ENCODE measurements at places on chromosomes 6 and 20.

DNA sequence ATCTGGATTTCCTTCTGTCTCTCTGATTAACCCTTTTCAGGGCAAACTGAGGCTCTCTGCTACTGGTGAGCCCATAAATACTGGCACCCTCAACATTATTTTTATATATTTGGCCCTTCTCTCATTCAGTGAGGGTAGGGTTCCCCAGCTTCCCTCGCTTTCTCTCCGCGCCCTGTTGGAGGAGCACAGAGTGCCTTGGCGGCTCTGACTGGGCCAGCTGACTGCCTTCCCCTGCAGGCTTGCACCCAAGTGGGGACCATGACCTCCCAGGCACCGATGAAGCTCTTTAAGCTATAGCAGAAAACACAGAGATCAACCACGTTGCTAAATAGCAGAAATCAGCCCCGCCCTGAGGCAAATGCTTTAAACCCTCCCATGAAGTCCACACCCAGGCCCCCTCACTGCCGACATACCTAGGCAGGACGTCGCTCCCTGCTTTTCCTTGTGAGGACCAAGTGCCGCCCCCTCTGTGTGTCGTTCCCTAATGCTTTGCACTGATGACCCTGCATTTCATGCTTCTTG lies 105.0 kb downstream of the HUS1B start:
- DNase-seq = no peak
- no peaks in the 10 kb centered on the region for H3K4me1 ChIP-seq
- no peaks in the 10 kb centered on the region for H3K27me3 ChIP-seq
- H3K27ac ChIP-seq = no peak overlapping the region

DNA sequence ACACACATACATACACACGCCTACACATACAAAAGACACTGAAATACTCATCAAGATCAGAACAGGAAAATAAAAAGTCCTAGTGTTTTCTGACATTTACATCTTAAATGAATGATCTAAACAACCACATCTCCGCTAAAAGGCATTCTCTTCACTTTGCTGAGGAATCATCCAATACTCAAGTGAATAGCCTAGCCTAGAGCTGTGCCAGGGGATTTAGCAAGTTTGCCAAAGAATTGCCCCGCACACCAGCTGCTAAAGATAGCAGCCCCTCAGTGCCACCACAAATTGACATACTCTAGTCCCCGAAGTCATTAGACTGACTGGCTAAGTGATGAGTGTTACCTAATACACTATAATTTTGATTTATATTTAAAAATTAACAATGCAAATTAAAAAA lies 246.8 kb upstream of the POU3F2 start:
- H3K27ac ChIP-seq = no peak overlapping the region
- no peak overlapping the region for H3K4me3 ChIP-seq
- H3K4me1 ChIP-seq = no peaks in the 10 kb centered on the region
- DNase-seq = no peak

GRCh38 chr6:4637691-4638433 lies 138.3 kb upstream of the CDYL start:
- H3K4me1 ChIP-seq = no peaks in the 10 kb centered on the region
- H3K4me3 ChIP-seq = no peak overlapping the region
- H3K27ac ChIP-seq = no peak overlapping the region
- no peaks in the 10 kb centered on the region for H3K36me3 ChIP-seq

GRCh38 chr6:38236631-38237030 lies 403.1 kb downstream of the BTBD9 start:
- no peak overlapping the region for H3K4me3 ChIP-seq
- DNase-seq = no peak
- no peaks in the 10 kb centered on the region for H3K4me1 ChIP-seq
- H3K27me3 ChIP-seq = no peaks in the 10 kb centered on the region

GRCh38 chr6:29790626-29791025 lies 37.0 kb upstream of the HLA-G start:
- no peaks in the 10 kb centered on the region for H3K4me1 ChIP-seq
- no peak for DNase-seq
- no peak overlapping the region for H3K4me3 ChIP-seq
- no peak overlapping the region for H3K27ac ChIP-seq
- H3K36me3 ChIP-seq = no peaks in the 10 kb centered on the region

DNA sequence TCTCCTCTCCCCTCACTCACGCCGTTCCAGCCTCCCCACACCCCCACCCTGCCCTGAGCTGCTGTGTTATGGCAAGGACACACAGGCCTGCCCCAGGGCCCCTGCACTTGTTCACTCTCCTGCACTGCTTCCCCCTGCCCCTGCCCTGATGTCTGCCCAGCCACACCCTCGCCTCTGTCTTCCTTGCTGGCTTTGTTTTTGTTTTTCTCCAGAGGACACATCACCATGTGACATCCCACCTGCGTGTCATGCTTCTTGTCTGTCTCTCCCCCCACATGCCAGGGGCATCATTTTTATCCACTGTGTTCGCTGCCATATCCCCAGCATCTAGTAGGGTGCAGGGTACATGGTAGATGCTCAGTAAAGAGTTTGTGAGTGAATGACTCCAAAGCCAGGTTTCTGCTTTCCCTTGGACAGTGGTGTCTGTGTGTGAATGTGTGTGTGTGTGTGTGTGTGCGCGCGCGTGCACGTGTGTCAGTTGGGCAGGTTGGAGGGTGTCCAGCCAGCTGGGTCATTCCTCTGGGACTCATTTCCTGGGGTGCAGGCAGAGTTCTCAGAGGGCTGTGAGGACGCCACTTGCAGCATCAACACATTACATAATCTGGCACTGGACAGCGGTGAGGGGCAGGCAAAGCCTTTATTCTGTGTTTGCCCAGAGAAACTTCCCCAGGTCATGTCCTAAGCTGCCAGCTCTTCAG lies 60.6 kb downstream of the STK35 start:
- no peaks in the 10 kb centered on the region for H3K27me3 ChIP-seq
- no peak overlapping the region for H3K4me3 ChIP-seq
- H3K27ac ChIP-seq = no peak overlapping the region
- no peak for DNase-seq
- H3K36me3 ChIP-seq = no peaks in the 10 kb centered on the region

DNA sequence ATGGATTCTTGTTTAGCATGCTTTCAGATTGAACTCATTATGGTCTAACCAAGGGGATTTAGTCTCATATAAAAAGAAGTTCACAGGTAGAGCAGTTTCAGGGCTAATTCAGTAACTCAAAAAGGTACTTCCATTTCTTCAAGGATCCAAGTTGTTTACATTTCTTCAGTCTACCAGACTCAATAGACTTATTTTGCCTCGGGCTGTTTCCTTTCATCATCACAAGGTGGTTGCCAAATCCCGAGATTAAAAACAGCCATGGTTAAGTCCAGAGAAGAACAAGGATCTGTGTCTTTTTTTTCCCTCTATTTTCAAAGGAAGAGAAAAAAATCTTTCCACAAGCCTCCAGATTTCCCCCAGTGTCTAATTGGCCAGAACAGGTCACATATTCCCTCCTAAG lies 69.8 kb upstream of the SNX9 start:
- no peak overlapping the region for H3K27ac ChIP-seq
- no peaks in the 10 kb centered on the region for H3K36me3 ChIP-seq
- no peaks in the 10 kb centered on the region for H3K27me3 ChIP-seq
- H3K4me3 ChIP-seq = no peak overlapping the region
- no peaks in the 10 kb centered on the region for H3K4me1 ChIP-seq
- no peak for DNase-seq

- H3K27me3 ChIP-seq = no peaks in the 10 kb centered on the region
- DNase-seq = no peak
- no peaks in the 10 kb centered on the region for H3K36me3 ChIP-seq
- H3K4me1 ChIP-seq = no peaks in the 10 kb centered on the region
- no peak overlapping the region for H3K4me3 ChIP-seq
Observed at GRCh38 chr6:47919875-47920274, 138.0 kb downstream of the OPN5 start.

DNA sequence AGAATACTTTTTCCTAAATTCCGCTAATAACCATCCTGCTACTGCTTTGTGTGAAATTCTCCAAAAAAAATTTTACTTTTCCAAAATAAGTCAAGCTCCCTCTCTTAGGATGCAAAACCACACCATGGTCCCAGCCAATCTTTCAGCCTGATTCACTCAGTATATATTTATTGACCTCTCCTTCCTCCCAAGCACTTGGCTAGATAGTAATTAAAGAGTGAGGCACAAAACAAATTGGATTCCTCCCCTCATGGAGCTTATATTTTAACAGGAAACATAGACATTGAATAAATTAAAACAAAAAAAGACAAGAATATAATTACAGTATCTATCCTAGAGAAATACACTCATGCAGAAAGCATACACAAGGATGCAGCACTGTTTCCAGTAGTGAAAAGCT lies 9.0 kb upstream of the ZNF217 start:
- H3K36me3 ChIP-seq = no peaks in the 10 kb centered on the region
- no peaks in the 10 kb centered on the region for H3K4me1 ChIP-seq
- DNase-seq = no peak
- H3K27ac ChIP-seq = no peak overlapping the region
- H3K4me3 ChIP-seq = no peak overlapping the region

GRCh38 chr20:2300420-2300819 lies 4.6 kb downstream of the TGM3 start:
- no peak overlapping the region for H3K4me3 ChIP-seq
- H3K27me3 ChIP-seq = no peaks in the 10 kb centered on the region
- H3K36me3 ChIP-seq = no peaks in the 10 kb centered on the region
- H3K4me1 ChIP-seq = no peaks in the 10 kb centered on the region
- DNase-seq = no peak

DNA sequence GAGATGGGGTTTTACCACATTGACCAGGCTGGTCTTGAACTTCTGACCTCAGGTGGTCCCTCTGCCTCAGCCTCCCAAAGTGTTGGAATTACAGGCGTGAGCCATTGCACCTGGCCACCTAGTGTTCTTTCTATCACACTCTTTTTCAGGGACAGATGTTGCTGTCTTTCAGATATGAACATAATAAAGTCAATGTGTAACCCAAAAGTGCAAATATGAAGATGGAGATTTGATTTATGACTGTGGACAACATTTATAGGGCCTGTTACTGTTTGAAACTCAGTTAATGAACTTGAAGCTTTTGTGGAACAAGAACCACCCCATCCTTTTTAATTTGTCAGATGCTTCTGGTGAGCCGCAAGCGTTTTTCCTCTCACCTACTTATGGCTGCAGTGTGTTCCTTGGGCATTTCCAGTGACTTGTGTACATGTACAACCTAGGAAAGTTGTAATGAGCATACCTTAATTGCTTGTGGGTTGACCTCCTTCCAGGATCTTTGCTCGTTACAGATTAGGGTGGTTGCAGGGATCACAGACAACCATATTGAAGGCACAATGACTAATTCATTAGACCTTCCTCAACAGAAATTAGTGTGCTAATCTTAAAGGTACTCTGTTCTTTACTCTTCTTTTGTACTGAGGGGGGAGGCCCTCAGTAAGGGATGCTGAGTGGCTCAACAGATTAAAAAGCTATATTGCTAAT lies 6.8 kb downstream of the TBPL1 start:
- peaks cover 2% of the 10 kb centered on the region for H3K4me1 ChIP-seq
- H3K36me3 ChIP-seq = no peaks in the 10 kb centered on the region
- H3K27ac ChIP-seq = no peak overlapping the region
- DNase-seq = no peak
- H3K27me3 ChIP-seq = no peaks in the 10 kb centered on the region
- H3K4me3 ChIP-seq = no peak overlapping the region

DNA sequence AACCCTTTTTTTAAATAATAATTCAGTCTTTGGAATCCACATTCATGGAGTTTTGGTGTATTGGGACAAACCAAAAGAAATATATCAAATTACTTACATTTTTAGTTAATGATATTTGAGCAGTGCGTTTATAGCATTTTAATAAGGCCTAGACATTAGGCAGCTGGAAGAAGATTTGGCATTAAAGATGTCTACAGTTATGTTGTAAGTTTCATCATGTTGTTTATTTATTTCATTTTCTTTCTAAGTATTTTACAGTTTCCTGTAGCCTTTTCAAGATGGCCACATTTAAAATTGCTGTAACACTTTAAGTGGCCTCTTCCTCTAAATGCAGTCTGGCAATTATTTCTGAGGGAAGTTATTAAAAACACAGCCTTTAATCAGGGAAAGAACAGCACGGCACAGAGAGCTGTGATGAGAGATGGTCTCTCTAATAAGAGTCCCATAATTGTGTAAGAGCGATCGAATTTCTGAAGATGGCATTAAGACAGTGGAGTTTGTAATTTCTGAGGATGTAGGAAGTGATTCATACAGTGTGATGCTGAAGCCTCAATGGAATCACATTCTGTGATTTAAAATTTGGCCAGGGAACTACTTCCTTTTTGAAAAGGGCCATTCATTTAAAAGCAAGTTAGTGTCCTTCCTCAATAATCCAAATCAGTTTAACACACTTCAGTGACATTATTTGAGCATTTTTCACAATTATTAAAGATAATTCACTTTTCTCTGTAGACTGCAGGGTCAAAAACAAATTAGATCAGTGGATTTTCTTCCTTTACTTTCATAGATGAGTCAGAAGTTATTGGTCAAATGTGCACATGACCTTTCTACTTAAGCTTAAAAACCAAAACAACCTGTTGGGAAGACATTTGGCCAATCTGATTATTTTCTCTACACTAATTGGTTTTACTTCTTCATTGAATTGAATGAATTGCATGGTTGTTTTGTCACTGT lies 52.4 kb upstream of the EDN3 start:
- no peaks in the 10 kb centered on the region for H3K4me1 ChIP-seq
- H3K27ac ChIP-seq = no peak overlapping the region
- DNase-seq = no peak
- no peak overlapping the region for H3K4me3 ChIP-seq

GRCh38 chr6:38527371-38527770 lies 112.4 kb downstream of the BTBD9 start:
- no peak overlapping the region for H3K4me3 ChIP-seq
- no peak for DNase-seq
- H3K36me3 ChIP-seq = no peaks in the 10 kb centered on the region
- H3K4me1 ChIP-seq = no peaks in the 10 kb centered on the region
- no peak overlapping the region for H3K27ac ChIP-seq

DNA sequence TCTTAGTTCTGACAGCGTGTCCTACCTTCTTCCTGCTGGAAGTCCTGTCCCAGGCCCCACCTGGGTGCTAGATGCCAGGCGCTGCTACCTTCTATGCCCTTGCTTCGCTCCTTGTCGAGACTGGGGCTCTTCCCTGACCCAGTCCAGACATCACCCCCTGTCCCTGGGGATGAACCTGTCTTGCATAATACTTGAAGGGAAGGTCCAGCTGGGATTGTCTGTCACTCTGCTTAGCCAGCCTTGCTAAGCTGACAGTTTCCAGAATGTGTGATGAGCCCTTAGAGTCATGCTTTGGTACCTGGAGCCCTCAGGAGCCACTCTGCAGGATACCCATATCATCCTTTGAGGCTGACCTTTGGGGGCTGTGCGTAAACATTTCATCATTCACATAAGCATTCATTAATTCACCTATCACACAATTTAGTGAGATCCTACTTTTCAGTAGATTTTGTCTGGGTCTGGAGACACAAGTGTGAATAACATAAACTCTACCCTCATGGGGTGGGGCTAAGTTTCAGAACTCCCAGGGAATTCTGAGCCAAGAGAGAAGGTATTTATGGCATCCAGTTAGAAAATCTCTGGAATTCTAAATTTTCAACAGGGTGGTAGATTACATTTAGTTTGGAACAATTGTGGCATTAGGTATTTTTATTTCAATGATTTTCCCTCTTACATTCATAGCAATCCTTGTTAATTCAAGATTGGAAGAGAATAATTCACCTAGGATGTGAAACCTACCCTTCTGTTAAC lies 151.1 kb upstream of the HDAC2 start:
- DNase-seq = no peak
- H3K27me3 ChIP-seq = no peaks in the 10 kb centered on the region
- H3K36me3 ChIP-seq = no peaks in the 10 kb centered on the region

GRCh38 chr6:30690403-30691207 lies at the start of gene NRM:
NRM (minus strand) TSS chr6:30690984; CDS start chr6:30690974, 10 bp downstream.
- H3K4me1 ChIP-seq = no peaks in the 10 kb centered on the region
- peak within 1 kb of the TSS; percentile 86 for H3K27ac ChIP-seq
- H3K27me3 ChIP-seq = no peaks in the 10 kb centered on the region
- H3K36me3 ChIP-seq = no peaks in the 10 kb centered on the region
- peak within 1 kb of the TSS; percentile 50 for H3K4me3 ChIP-seq

GRCh38 chr6:28789553-28790083 lies 134.2 kb downstream of the TRIM27 start:
- no peak for DNase-seq
- H3K27me3 ChIP-seq = peaks cover 33% of the 10 kb centered on the region

All from prostate gland (tissue), 2 donors.